ENCODE measurements at places on chromosomes 5 and 9. TPM values are rescaled to one million over a fixed set of nuclear protein-coding genes. Genes with fewer than 3 reads are reported as not detected.

DNA sequence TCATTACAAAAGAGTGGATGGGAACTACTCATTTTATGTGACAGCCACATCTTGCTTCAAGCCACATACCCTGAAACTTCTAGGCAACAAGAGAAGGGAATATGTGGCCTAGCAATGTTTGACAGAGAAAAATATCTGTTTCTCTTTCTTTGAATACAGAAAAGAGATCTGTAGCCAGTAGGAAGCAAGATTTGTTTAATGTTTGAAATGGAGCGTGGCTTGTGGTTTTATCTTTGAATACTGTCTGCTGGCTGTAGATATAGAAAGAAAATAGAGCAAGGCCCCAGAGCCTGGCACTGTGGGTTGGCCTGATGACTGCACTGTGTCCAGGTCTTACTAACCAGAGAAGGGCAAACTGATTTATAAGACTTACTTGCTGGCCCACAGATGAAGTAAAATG, 133.8 kb downstream of the ARHGEF28 start:
- no peaks in the 10 kb centered on the region for H3K4me1 ChIP-seq
- DNase-seq, result no peak
- H3K36me3 ChIP-seq, result peaks cover 7% of the 10 kb centered on the region
- no peak overlapping the region for H3K4me3 ChIP-seq
- no peaks in the 10 kb centered on the region for H3K27me3 ChIP-seq
- H3K27ac ChIP-seq, result peak overlapping the region; percentile 44

DNA sequence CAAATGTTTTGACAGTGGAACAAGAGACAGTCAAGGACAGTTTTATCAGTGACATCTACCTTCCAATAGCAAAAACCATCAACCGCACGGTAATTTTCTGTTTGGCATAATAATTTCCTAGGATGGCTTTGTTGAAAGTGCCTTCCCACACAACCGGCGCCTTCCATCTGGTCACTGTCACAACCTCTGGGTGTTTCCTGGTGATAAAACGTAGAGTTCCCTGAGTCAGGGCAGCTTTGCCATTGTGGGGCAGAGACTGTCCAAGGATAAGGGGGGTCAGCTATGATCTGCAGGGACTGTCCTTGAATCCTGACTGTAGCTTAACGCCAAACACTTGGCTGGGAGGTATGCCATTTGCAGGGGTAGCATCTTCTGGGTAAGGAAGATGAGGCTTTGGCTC, 47.6 kb downstream of the GGTA1 start:
- no peaks in the 10 kb centered on the region for H3K27me3 ChIP-seq
- no peak overlapping the region for H3K27ac ChIP-seq
- no peak for DNase-seq
- H3K4me3 ChIP-seq, result no peak overlapping the region
- peaks cover 12% of the 10 kb centered on the region for H3K4me1 ChIP-seq
- peaks cover 27% of the 10 kb centered on the region for H3K36me3 ChIP-seq

DNA sequence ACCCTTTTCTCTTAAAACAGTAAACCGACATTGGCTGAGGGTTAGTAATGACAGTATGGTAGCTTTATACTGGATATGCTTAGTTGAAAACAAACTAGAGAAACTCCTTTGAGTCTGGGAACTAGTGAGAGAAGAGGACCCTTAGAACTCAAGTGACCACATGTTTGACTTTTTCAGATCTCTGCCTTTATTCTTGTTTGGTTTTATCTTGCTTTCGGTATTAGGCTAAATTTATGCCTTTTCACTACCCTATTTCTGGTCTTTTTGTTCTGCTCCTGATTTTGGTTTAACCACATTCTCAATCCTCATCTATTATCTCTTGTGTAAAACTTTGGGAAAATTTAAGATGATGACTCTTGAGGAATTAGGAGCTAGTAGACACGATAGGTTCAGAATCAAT, 11.0 kb downstream of the SNAPC3 start:
- H3K36me3 ChIP-seq, result peaks cover 27% of the 10 kb centered on the region
- no peaks in the 10 kb centered on the region for H3K27me3 ChIP-seq
- DNase-seq, result no peak
- H3K4me1 ChIP-seq, result peaks cover 3% of the 10 kb centered on the region

DNA sequence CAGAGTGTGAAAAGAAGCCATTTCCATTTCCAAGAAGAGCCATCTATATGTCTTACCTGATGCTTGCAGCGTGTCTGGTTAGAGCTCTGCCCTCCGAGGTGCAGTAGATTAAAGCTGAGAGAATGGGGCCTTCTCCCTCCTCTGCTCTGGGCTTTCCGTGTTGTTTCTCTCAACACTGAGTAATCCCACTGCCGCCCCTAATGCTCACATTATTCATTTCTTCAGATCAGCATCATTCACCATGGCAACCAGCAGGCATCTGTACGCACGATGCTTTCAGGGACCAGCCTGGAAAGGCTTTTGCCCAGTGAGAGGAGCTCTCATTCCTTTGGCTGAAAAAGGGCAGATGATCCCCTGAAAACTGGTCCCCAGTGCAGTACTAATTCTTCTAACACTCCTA, 79.6 kb downstream of the CYFIP2 start:
- DNase-seq, result peak; percentile 30
- H3K36me3 ChIP-seq, result no peaks in the 10 kb centered on the region
- H3K27ac ChIP-seq, result no peak overlapping the region
- no peaks in the 10 kb centered on the region for H3K27me3 ChIP-seq
- no peak overlapping the region for H3K4me3 ChIP-seq

GRCh38 chr9:121929893-121930875, 162.9 kb downstream of the TTLL11 start:
- no peak overlapping the region for H3K4me3 ChIP-seq
- H3K36me3 ChIP-seq, result no peaks in the 10 kb centered on the region

GRCh38 chr9:103301051-103301450, 305.9 kb downstream of the CYLC2 start:
- no peaks in the 10 kb centered on the region for H3K36me3 ChIP-seq
- H3K27me3 ChIP-seq, result no peaks in the 10 kb centered on the region
- no peaks in the 10 kb centered on the region for H3K4me1 ChIP-seq
- no peak overlapping the region for H3K27ac ChIP-seq
- DNase-seq, result no peak

GRCh38 chr5:51185850-51186329, 197.4 kb upstream of the ISL1 start:
- no peaks in the 10 kb centered on the region for H3K36me3 ChIP-seq
- no peaks in the 10 kb centered on the region for H3K4me1 ChIP-seq
- no peak for DNase-seq
- H3K4me3 ChIP-seq, result no peak overlapping the region
- H3K27ac ChIP-seq, result no peak overlapping the region

- H3K27me3 ChIP-seq, result no peaks in the 10 kb centered on the region
- H3K27ac ChIP-seq, result no peak overlapping the region
- no peak overlapping the region for H3K4me3 ChIP-seq
- no peak for DNase-seq
- peaks cover 7% of the 10 kb centered on the region for H3K4me1 ChIP-seq
Observed at GRCh38 chr9:14231196-14231990, 82.5 kb downstream of the NFIB start.

DNA sequence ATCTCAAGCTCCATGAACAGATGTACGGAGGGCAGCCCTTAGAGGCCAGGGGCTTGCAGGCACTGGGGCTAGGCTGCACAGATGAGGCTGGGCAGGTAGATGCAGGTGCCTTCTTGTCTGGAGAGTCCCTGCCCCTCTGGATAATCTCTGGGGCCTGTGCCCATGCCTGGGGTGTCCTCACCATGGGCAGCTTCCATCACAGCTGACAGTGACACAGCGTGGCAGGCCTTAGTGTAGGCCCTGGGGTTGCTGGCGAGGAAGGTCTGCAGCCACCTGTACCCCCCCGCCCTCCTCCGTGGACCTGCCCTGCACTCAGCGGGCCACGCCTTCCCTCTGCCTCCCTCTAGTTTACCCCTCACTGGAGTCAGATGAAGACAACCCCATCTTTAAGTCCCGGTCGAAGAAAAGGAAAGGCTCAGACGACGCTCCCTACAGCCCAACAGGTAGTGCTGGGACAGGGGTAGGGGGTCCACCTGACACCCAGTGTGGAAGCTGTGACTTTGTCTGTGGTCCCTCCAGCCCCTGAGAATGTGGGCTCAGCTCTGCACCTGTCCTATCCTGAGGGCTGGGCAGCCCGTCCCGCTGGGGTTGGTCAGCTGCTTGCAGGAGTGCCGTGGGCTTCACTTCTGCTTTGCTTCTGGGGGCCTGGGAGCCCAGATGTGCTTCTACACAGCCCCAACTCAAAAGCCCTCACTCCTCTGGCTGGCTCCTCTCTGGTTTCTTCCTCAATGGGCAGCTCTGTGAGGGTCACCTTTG, 98.4 kb downstream of the PHF2 start:
- H3K27me3 ChIP-seq, result no peaks in the 10 kb centered on the region
- H3K4me1 ChIP-seq, result no peaks in the 10 kb centered on the region
- peaks cover 62% of the 10 kb centered on the region for H3K36me3 ChIP-seq
- peak; percentile 47 for DNase-seq
- H3K4me3 ChIP-seq, result no peak overlapping the region
- no peak overlapping the region for H3K27ac ChIP-seq

GRCh38 chr5:158820891-158821290, 278.8 kb downstream of the EBF1 start:
- no peaks in the 10 kb centered on the region for H3K36me3 ChIP-seq
- H3K27ac ChIP-seq, result no peak overlapping the region
- H3K27me3 ChIP-seq, result no peaks in the 10 kb centered on the region
- DNase-seq, result no peak
- H3K4me1 ChIP-seq, result peaks cover 4% of the 10 kb centered on the region
- H3K4me3 ChIP-seq, result no peak overlapping the region

GRCh38 chr9:107740088-107740980, 250.8 kb upstream of the KLF4 start:
- peak overlapping the region; percentile 77 for H3K27ac ChIP-seq
- peak; percentile 68 for DNase-seq
- no peak overlapping the region for H3K4me3 ChIP-seq
- H3K27me3 ChIP-seq, result no peaks in the 10 kb centered on the region

DNA sequence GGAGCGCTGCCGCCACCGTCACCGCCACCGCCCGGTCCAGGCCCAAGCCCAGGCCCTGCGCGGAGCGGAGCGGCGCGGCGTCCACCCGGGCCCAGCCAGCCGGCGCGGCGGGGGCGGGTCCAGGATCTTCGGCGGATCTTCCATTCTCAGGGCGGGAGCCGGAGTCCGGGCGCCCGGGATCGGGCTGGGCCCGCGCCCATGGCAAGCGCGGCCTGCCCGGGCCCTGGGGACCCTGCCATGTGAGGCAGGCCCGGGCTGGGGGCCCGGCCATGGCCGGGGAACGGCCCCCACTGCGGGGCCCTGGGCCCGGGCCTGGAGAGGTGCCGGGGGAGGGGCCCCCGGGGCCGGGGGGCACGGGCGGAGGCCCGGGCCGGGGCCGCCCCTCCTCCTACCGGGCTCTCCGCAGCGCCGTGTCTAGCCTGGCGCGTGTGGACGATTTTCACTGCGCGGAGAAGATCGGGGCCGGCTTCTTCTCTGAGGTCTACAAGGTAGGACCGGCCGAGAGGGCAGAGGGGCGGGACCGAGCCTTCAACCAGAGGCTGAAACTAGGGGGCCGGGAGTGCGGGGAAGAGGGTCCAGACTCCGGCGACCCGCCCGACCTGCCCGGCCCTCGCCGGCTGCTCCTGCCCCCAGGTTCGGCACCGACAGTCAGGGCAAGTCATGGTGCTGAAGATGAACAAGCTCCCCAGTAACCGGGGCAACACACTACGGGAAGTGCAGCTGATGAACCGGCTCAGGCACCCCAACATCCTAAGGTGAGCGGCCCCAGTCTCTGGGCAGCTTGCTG, 482 bp downstream of the TESK1 start:
- no peaks in the 10 kb centered on the region for H3K27me3 ChIP-seq
- peaks cover 28% of the 10 kb centered on the region for H3K36me3 ChIP-seq
- DNase-seq, result no peak

- no peak for DNase-seq
- no peaks in the 10 kb centered on the region for H3K4me1 ChIP-seq
- H3K36me3 ChIP-seq, result no peaks in the 10 kb centered on the region
Observed at GRCh38 chr5:128869970-128870369, 95.3 kb upstream of the SLC27A6 start.

- H3K36me3 ChIP-seq, result no peaks in the 10 kb centered on the region
- no peaks in the 10 kb centered on the region for H3K27me3 ChIP-seq
- H3K4me1 ChIP-seq, result no peaks in the 10 kb centered on the region
- DNase-seq, result no peak
Observed at GRCh38 chr5:103624675-103625074, 62.1 kb upstream of the NUDT12 start.

- H3K4me1 ChIP-seq, result no peaks in the 10 kb centered on the region
- no peaks in the 10 kb centered on the region for H3K36me3 ChIP-seq
- DNase-seq, result no peak
- no peak overlapping the region for H3K27ac ChIP-seq
Observed at GRCh38 chr5:141835928-141836670, 42.1 kb downstream of the PCDH1 start.

DNA sequence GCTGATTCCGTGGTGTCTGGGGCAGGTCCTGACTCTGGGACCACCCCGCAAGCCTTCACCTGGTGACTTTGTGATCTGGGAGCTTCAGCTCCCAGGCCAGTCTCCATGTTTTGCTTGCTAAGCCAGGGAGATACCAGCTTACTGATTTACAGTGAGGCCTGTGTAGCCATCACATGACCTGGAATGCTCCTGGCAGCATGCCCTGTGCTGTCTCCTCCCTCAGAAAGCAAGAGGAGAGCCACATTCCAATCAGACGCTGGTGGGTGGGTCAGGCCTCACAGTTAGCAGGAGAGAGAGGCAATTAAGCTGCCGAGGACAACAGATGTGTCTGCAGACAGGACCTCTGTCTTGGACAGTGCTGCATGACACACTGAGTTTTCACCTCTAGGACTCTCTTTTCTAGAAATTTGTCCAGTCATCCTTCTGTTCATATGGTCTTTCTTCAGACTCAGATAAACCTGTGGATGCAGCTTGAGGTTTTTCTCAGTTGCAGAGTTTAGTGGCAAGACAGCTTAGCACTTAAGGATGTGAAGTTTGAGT, 24.4 kb upstream of the GRPEL2 start:
- no peaks in the 10 kb centered on the region for H3K27me3 ChIP-seq
- H3K27ac ChIP-seq, result peak overlapping the region; percentile 39
- no peaks in the 10 kb centered on the region for H3K4me1 ChIP-seq
- H3K4me3 ChIP-seq, result no peak overlapping the region

The SAXO1 gene
- total RNA-seq, result 0.11 TPM

The ACER2 gene
- 1.4 TPM for total RNA-seq

The PCDHAC1 gene
- 0.32 TPM for total RNA-seq

The SVEP1 gene
- 41.8 TPM for total RNA-seq

The C5 gene
- 1.5 TPM for total RNA-seq

The GABRA6 gene
- not detected for total RNA-seq

The HTR4 gene
- total RNA-seq, result 0.21 TPM

The PRELID2 gene
- total RNA-seq, result 23.5 TPM

The LRRTM2 gene
- not detected for total RNA-seq

The DDX4 gene
- not detected for total RNA-seq
